Activated CD8-positive, alpha-beta memory T cell treated with anti-CD3 and anti-CD28 coated beads for 48 hours (primary cell): ENCODE measurements at places on chromosomes 5 and 9.

DNA sequence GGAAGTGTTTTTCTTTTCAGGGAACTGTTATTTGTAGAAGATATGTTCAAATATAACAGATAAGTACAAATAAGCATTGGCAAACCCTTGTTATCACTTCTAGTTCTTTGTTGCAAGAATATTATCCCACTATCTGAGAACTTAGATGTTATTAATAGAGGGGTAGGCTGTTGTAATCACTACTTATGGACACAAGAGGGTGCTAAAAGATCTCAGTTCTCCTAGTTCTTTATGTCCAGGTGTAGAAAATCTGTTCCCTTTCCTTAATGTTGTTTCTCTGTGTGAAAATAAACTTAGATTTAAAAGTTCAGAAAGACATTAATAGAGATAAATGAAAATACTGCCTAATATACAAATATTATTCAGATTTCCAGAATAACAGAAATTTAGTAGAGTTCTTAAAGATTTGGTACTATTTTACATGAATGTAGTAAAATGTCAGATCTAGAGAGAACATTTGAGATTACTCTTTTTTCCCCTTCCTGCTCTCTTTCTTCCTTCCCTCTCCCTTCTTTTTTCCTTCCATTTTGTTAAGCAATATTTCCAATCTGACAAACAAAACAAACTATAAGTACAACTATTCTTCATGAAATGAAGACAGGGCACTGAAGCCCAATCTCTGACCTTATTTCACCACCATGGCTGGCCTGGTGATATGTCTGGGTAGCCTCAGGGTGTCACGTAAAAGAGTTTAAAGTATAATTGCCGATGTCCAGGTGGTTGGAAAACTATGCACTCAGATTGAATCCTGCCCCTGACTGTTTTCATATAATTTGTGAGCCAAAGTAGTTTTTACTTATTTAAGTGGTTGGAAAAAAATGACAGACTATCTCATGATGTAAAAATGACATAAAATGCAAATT is 43.6 kb upstream of the C5orf46 start:
- DNase-seq = no peak

DNA sequence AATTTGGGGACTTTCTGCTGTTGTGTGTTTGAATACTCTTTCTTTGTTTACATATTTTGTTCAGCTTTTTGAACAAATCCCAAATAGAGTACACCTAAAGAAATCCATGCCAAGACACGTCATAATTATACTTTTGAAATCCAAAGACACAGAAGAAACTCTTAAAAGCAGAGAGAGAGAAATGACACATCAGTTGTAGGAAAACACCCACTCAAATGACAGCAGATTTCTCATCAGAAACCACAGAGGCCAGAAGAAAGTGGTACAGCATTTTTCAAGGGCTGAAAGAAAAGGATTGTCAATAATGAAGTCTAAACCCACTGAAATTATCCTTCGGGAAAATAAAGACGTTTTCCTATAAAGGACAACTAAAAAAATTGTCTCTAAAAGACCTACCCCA is 378.6 kb downstream of the GADD45G start:
- no peak for DNase-seq

DNA sequence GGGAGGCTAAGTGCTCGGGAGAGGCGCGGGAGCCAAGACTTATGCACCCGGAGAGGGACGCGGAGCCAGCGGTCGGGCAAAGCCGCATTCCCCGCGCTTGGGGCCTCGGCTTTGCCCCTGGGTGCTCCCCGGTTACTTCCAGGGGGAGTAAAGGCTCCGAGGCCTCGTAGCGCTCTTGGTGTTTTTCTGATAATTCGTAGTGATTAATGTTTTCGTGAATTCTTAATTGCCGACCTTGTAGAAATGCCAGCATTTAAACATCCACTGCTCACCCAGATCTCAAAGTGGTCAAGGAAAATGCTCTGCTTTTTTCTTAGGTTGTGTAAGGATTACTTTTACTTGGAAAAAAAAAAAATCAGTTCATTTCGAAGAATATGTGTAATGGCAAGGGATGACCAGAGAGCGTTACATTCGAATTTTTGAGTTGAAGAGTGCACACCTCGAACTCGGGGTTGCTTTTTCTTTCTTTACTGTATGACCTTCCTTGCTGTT is 654 bp upstream of the TUT7 start:
- DNase-seq = no peak

- no peak for DNase-seq
Observed at GRCh38 chr9:133811471-133811870, 73.3 kb upstream of the SARDH start.

DNA sequence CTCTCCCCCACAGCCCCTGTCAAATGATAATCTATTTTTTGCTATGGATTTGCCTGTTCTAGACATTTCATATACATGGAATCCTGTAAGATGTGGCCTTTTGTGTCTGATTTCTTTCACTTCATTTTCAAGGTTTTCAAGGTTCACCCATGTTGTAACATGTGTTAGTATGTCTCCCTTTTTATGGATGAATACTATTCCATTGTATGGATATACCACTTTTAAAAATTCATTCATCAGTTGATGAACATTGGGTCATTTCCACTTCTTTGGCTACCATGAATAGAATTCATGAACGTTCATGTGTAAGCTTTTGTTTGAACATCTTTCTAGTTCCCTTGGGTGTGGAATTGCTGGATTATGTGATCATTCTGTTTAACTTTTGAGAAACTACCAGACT is 94.7 kb upstream of the ZNF366 start:
- no peak for DNase-seq
